RPMI7951 (cell line): ENCODE measurements at places on chromosomes 3 and 15. TPM values are rescaled to one million over a fixed set of nuclear protein-coding genes. Genes with fewer than 3 reads are reported as not detected.

DNA sequence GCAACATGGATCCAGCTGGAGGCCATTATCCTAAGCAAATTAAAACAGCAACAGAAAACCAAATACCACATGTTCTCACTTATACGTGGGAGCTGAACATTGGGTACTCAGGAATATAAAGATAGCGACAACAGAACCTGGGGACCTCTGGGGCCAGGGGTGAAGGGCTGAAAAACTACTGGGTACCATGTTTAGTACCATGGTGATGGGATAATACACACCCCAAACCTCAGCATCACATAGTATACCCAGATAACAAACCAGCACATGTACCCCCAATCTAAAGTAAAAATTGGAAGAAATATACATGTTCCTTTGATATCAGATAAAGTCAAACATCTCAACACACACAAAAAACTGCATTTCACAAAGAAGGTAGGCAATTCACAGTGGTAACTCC is 876.2 kb downstream of the TBL1XR1 start:
- DNase-seq: no peak

- no peak for DNase-seq
These were observed 13.8 kb upstream of the SEMA4B start for GRCh38 chr15:90187257-90187868.

- no peak for DNase-seq
These were observed 108.4 kb downstream of the CORO2B start for GRCh38 chr15:68687136-68687735.

DNA sequence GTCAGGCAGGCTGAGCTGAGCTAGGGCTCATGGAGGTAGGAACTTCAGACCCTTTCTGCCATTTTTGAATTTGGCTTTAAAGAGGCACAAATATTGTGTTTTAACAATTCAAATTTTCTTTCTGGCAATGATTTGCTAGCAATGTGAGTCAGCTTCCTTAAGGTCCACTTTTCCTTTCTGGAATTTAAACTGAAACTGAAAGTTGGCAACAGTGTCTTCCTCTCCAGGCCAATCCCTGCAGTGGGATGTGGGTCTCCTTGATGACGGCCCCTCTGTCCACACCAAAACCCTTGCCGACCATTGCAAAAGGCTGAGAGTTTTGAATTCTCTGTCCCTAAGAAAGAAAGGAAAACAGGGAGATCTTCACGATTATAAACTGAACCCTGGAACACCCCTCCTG is 27.1 kb downstream of the RPSA start:
- peak; percentile 70 for DNase-seq

DNA sequence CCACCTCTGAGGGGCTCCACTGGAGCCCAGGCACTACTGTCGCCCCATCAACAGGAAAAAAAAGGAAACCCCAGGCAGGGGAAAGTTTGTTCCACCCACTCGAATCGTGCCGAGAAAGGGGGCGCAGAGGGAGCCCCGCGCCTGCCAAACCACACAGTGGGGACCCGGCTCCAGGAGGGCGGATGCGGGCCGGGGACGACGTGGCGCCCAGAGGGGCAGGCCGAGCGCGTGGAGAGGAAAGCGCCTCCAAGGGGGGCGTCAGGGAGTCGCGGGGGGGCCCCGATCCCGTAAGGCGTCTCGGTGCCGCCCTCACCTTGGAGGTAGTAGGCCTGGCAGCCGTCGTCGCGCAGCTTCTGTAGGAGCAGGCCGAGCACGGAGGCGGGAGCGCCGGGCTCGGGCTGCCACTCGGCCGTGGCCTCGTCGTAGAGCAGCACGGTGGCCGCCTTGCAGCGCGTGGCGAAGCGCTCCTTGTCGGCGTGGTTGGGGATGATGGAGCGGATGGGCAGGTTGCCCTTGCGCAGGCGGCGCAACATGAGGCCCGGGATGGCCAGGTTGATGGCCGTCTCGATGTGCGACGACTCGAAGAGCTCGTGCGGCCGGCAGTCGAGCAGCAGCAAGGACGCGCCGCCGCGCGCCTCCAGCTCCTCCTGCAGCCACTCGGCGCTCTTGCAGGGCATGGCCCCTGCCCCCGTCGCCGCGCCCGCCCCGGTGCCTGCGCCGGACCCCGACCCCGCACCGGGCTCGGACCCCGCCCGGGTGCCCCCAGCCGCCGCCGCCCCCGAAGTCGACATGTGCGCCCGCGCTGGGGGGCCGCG is 627 bp downstream of the DUSP7 start:
- DNase-seq: peak; percentile 58

DNA sequence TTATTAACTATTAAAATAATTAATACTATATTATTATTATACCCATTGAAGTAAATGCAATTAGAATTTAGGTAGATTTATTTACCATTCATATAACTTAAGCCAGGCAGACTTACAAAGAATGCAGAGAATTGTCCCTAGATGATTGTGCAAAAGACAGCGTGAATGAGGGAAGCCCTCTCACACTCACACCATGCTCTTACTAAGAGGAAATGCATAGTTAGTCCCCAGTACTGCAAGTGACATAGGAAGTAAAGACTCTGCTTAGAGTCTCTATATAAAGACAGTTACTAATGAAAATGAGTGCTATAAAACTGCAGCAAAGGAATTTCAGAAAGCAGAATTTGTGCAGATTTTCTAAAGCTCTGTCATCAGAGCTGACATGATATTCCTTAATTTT is 270.4 kb downstream of the ZBBX start:
- no peak for DNase-seq

GRCh38 chr15:55993111-55993803 is at the start of gene NEDD4:
Gene NEDD4, minus strand, starts transcription at chr15:55993612. Its CDS starts 57 bp downstream, at chr15:55993555.
- DNase-seq: peak; percentile 90

The LTF gene
- 0.49 and 0.72 TPM in 2 replicates for total RNA-seq

The CILP gene
- total RNA-seq: 0.10 TPM in 1 of 2 replicates, not detected in the other

- no peak for DNase-seq
These were observed 1.4 kb downstream of the ISLR start for GRCh38 chr15:74174958-74175253.

The IL17RD gene
- 8.8 and 18.7 TPM in 2 replicates for total RNA-seq

DNA sequence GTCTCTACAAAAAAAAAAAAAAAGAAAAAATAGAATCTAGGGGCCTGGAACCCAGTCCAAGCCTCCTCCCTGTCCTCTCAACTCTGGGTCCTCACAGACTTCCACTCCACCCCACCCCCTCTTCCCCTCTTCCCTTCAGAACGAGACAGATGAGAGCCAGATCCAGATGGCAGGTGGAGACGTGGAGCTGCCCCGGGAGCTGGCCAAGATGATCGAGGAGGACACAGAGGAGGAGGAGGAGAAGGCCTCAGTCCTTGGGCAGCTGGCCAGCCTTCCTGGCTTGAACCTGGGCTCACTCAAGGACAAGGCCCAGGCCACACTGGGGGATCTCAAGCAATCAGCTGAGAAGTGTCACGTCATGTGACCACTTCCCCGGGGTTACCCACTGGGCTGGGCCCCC is 3.6 kb downstream of the CPLX3 start:
- no peak for DNase-seq

GRCh38 chr15:95874637-95875036 is 455.9 kb upstream of the NR2F2 start:
- DNase-seq: no peak

DNA sequence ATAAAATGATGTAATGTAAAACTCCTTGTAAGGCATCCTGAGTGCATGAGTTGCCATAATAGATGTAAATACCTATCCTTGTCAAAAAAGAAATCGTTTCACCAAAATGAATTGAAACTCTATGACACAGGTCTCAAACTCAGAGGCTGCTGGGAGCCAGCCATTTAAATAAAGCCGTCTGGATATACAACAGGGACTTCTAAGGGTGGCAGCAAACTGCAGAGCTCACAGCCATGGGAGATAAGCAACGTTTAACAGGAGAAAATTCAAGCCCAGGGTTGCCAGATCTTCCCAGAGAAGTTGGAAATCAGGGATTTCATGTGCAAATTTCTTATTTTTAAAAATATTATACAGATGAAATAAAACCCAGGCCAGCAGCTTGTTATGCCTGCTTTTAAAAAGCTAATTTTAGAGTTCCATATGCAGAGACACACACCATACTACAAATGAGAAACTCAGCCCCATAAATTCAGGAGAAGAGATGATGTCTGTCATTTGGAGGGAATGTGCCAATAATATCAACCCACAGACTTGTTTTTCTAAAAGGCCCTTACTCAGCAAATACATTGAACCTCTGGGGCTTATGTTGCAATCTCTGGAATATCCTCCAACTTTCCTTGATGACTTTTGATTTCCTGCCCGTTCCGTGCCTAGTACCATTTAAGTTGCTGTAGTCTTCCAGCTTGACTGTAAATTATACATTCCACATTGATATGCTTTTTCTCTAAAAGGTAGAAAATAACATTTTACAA is 75.6 kb downstream of the AQP9 start:
- peak; percentile 78 for DNase-seq

DNA sequence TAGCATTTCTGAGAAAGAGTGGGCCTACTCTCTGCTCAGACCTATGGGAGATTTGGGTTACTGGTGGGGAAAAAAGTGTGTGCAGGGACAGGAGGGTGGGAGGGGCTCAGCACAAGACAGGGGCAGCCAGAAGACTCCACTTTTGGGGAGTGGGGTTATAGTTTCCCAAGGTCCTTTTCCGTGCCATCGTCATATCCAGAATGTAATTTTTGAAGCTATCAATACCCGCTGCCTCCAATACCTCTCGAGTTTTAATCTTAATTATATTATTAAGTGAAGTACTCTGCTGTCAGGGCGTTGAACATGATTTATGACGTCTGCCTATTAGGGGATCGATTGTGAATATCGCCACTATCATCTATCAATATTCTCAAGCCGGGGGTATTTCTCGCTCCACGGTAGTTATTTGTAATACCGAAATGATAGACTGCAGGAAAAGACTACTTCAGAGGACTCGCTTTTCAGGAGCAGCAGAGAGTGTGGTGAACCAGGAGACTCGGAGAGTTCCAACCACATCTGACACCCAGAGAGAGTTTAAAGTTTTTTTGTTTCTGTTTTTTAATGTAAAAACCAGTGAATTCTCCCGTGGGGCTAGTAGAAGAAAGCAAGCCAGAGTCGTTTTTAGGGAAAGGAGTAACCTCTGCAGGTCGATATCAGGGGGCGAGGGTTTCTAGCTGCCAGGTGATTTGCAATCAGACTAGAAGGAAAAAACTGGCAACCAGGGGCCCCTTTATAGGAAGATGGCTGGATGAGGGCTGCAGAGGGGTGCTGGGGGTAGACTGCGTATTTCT is 20.6 kb downstream of the NR2F2 start:
- no peak for DNase-seq

The VPS8 gene
- total RNA-seq: 22.0 and 30.8 TPM in 2 replicates

DNA sequence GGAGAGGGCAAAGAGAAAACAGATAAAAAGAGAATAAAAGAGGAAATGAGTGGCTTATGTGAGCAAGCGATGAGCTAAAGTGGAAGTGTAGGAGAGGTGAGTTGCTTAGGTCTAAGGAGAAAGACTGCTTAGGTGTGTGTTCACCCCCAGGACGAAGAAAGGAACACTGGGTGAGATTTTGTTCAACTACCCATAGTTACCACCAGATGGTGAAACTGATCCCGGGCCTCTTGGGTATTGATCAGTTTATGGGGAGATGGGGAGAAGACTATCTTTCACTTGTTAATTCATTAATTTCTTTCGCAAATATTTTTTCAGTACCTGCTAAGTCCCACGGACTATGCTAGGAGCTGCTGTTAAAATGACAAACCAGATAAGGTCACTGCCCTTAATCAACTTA is 33.9 kb downstream of the GAP43 start:
- DNase-seq: no peak

The C3orf85 gene
- not detected in 2 replicates for total RNA-seq

DNA sequence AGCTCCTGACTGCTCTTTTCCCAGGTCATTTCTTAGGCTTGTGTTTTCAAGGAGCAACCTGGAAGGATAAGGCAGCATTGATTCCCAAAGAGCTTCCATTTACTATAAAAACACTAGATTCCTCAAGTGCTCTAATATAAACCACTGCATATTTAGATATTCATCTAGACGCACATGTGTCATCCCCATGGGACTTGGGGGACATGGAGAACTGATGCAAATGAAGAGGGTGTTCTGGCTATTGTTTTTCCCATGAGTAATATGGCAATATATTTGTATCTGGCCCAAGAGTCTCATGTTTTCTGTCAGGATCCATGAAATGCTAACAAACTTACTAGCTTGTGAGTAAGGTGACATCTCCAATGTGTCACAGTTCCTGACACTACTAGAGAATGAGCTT is 31.3 kb downstream of the HACD2 start:
- no peak for DNase-seq

- no peak for DNase-seq
These were observed 236.6 kb upstream of the PROK2 start for GRCh38 chr3:72021531-72021930.

The CHRD gene
- total RNA-seq: not detected in 2 replicates

DNA sequence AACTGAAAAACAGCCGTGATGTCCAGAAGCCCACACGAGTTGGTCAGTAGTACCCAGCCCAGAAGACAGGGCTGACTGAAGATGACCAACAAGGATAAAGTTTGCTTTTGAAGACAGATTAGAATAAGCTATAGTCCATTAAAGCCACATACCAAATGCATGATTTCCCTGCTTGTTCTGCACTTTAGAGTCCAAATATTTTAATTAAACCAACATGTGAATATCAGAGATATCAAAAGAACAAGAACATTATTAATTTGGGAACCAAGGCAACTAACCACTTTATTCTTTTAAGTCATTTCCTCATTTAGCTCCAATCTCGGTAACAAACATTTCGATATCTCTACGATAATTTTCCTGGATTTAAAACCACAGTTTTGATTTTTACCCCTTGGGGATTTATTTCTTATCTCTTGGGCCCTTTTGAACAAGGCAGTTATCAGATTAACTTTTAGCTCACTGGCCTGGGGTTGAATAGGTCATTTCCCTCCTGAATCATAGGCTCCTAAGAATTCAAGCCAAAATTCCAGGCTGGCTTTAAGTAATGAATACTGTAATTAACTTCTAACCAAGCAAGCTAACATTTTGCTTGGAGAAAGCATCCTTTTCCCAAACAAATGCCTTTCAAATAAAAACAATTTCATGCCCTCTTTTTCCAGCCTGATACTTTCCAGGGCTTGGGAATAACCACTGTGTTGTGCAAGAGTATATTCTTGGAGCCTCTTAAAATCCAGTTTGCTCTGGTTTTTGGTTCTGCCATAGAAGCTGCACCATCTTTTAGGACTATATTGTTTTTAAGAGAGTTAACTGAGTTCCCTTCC is 102.9 kb upstream of the NR2E3 start:
- peak; percentile 86 for DNase-seq

GRCh38 chr3:31896026-31896425 is 85.0 kb downstream of the OSBPL10 start:
- no peak for DNase-seq

GRCh38 chr3:53834429-53835095 is 11.7 kb downstream of the CHDH start:
- DNase-seq: no peak

The SI gene
- not detected in 2 replicates for total RNA-seq

DNA sequence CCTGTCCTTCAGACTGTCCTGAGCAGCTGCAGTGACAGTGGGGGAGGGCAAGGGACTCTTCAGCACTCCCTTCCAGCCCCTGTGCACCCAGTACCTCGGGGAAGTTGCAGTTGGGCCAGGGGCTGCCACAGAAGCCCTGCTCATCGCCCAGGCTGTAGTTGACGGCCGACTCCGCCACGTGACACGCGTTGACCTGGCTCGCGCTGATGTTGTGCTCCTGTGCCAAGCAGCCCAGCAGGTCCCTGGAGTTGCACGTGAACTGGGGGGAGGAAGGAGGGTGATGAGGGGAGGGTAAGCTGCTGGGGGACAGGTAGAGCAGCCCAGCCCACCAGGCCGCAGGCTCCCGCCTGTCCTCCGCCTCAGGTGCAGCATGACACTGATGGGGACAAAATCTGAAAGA is 101.2 kb downstream of the SEC22A start:
- DNase-seq: no peak

The SH2D7 gene
- total RNA-seq: not detected in 2 replicates

- DNase-seq: no peak
These were observed 279.0 kb downstream of the OXSM start for GRCh38 chr3:26068890-26069289.

- DNase-seq: no peak
These were observed 103.1 kb upstream of the MRPL3 start for GRCh38 chr3:131605916-131606315.

The DUOX1 gene
- not detected in 2 replicates for total RNA-seq
